NCI-H1417 treated with DMSO at 0.1 percent for 48 hours (cell line): ENCODE measurements at places on chromosomes 2 and 18.

DNA sequence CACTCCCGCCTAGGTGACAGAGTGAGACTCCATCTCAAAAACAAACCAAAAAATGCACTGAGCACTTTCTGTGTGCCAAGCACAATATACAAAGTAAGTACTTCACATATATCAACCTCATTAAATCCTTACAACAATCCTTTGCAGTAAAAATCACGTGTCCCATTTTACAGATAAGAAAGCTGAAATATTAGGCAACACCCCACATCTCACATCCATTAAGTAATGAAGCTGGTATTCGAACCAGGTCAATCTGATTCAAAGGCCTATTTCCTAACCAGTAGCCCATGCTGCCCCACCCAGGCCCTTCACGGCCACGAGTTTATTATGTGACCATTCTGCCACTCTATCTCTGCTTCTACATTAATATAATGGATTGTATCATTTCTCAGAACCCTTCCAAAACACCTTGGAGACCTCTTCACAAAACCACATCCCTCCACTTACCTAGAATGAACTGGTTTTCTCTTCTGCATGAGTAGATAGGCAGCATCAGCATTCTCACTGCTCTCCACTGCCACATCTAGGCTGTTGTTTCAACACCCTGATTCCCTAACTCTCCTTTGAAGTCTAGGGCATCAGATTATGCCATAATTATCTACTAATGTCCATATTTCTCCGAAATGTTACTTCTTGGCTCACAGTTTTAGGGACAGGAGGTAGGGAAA, 3.1 kb upstream of the EXOC6B start:
- DNase-seq, result no peak

DNA sequence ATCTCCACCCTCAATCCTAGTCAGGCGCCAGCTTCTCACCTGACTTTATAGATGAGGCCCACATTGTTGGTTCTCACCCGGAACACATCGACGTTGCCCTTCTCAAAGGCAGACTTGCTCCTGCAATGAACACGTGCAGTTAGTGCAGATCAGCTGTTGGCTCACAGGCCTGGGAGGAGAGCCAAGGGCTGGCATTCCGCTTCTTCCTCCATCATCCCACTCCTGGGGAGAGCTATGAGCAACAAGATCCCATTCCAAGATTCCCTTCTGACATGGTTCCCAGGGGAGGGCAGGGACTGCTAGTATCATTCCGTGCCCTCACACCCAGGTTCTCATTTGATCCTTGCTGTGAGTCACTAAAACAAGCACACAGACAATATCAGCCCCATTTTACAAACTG, 15.1 kb downstream of the LOXHD1 start:
- no peak for DNase-seq

DNA sequence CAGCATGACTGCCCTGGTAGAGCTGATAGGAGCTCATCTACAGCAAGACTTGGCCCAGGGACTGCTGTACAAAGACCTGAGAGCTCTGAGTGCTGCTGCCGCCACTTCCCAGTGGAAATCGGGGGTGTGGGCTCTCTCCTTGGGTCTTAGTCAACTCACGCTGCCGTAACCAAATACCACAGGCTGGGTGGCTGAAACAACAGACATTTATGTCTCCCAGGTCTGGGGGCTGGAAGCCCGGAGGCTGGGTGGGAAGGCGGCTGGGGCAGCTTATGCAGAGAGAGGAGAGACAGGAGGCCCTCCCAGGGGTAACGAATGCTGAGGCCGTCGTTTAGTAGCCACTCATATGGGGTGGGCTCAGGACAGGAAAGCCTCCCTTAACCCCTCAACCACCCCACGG, 15.4 kb upstream of the MAL start:
- DNase-seq, result no peak

DNA sequence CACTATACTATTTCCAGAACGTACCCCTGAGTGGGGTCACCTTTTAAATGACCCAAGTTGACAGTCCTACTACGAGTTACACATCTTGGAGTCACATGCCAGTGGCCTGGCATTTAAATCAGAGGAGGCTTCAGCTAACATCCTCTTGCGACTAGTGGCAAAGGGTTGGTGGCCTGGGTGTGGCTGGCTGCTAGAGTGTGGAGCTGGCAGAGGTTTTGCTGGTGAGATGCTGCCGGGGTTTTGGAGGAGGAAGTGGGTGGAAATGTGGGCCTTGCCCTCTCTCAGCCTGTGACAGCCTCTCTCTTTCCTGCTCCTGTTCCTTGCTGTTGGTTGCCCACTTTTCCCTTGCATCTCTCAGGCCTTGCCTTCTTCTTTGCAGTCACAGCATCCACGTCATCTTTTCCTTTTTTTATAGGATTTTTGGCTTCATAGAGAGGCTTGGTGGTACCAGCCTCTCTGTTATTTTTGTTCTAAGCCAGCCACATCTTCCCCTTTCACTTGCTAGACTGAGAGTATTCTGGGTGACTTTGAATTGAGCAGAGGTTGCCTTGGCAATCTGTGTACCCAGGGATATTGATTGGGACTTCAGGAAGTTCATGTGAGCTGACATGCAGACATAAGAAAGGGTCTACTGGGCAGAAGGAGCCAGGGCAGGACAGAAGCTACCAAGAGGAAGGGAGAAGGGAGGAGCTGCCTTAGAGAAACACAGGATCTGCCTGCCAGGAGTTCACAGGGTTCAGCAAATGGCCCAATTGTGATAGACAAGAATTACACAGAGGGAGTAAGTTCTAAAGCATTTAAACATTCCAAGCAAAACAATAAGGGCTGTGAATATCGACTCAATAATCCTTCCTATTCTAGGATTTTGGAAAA, 55.4 kb downstream of the CDC42EP3 start:
- no peak for DNase-seq
